Hematopoietic multipotent progenitor cell treated with erythropoietin and hydrocortisone succinate and interleukin-3 and kit ligand, for 4 days (in vitro differentiated cells): ENCODE measurements at places on chromosomes 4 and X.

DNA sequence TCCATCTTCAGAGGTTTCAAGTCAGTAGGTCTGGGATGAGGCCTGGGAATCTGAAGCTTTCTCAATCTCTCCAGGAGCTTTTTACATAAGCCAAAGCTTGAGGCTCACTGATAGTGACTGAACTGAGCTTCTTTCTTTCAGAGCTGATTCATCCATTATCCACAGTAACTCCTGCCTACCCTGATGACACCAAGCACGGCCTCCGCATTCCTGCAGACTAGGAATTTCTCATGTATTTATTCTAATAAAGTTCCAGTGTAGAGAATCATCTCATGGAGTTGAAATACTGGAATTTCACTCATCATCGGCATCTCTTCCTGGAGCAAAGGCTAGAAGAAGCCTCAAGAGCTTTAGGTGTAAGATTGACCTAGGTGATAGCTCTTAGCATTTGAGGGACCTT lies 12.1 kb upstream of the DCTD start:
- DNase-seq: no peak

- DNase-seq: no peak
These were observed 9.8 kb upstream of the SLC7A11 start for GRCh38 chr4:138251938-138252337.

DNA sequence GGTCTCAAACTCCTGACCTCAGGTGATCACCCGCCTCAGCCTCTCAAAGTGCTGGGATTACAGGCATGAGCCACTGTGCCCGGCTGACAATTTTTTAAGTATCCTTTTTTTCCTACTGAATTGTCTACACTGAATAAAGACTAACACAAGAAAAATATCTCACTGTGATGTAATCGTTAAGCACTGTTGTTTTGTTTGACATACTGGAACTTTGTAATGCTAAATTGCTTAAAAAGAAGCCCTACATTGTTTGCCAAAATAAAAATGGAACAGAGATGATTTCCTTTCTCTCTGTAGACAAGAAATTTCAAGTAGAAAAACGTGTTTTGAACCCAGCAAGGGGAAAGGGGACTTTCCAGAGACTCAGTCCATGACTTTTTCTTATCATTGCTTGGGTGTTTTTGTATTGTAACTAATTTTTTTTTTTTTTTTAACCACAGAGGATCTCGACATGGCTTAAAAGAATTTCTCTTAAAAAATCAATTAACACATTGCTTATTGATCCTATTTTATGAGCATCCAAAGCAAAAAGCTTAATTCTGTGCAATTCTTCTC lies 74.9 kb downstream of the TMEM156 start:
- DNase-seq: no peak

DNA sequence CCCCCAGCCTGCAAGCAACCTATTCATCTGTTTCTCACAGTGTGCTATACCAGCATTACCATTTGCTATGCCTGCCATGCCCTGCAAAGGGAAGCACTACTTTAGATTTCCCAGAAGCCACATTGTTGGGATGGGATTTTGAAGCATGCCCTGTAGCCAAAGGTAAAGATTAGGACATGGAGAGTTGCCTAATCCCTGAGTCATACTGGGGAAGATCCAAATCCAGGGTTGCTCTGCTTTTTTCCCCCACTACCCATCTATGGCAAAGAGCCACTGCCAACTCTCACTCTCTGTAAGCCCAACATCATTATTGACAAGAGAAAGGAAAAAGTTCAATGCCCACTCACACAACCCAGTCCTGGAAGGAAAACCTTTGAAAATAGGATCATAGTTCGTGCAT lies 36.7 kb upstream of the TMEM164 start:
- no peak for DNase-seq

DNA sequence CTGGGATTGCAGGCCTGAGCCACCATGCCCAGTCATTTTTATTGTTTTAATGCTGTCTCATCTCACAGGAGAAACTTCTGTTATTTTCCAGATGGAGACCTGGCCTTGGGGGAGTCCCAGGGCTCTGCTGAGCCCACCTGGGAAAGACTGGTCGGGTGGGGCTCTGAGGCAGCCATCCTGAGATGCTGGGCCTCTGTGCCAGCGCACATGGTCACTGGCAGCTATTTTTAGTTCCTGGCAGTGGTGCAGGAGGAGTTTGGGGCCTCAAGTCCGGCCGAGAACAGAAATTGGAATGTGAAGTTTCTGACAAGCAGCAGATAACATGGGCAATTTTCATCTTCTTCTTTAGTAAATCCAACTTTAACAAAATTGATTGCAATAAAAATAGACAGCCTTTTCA lies 44.5 kb downstream of the SORCS2 start:
- DNase-seq: no peak

DNA sequence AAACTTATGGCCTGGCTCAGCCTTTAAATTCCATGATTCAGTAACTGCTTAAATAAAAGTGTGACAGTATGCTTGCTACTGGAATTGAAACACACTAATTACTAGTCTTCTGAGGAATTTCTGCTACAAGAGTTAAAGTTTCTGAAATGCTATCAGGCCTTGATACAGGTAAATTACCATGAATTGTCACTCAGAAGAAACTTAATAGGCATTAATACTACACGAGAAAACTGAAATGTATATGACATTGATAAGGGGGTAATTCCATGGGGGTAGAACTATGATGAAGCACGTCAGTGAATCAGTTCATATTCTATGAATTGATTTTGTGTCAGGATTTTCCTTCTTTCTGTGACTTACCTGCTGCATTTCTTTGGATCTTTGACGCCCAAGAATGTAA lies 3.0 kb upstream of the NPY1R start:
- DNase-seq: no peak

DNA sequence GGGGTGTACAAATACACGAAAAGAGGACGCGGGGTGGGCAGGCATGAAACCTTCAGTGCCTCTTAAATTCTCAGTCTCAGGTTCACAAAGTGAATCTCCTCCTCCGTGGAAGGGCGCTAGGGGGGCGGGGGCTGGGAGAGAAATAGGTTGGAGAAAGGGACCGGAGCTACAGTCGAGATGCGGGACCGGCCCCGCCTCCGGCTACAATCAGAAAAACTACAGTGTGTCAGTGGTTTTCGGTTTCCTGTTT lies 3.4 kb downstream of the MAML3 start:
- DNase-seq: no peak

DNA sequence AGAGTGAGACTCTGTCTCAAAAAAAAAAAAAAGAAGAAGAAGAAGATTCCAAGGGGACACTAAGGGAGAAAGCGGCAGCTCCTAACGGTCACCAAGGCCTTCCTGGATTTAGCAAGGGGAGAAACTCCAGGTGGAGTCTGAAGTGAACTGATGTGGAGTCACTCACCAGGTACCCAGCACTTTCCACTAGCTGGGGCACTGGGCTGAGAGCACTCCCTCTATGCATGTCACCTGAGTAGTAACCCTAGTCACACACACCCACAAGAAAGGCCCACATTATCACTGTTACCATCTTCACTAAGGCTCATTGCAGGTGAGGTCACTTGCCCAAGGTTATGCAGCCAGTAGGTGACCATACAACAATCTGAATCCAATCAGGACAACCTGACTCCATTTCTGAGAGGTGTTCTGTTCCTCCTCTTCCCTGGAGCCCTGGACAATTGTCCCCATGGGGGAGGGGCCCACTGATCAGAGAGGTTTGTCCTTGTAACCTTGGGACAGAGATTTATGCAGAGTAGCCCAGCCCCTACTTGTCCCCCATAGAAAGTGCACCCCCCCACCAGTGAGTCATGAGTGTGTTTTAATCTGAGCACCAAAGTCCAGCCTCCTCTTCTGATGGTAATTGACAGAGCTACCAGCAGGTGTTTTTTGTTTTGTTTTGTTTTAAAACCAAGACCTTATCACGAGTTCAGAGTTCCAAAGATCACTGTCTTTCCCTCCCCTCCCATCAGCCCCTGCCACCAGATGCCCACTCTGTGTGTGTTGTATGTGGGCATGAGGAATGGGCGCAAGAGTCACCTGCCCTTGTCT lies 5.9 kb upstream of the SASH3 start:
- DNase-seq: peak; percentile 45

DNA sequence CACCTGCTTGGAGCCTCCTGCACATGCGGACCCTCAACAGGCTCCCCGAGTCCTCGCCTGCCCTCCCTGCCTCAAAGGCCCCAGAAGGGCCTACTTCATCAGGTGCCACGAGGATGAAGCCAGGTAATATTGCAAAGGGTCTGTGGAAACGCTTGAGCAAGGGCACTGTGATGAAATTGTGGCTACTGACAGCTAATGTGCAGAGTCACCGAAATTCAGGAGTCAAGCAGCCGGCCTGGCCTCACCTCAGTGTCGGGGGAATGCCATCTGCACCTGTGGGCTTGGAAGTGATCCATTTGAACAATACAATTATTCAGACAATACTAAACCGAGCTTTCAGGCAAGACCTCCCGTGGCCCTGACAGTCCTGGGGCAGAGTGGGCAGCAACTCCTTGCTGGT lies 3.1 kb upstream of the FGFR3 start:
- no peak for DNase-seq

DNA sequence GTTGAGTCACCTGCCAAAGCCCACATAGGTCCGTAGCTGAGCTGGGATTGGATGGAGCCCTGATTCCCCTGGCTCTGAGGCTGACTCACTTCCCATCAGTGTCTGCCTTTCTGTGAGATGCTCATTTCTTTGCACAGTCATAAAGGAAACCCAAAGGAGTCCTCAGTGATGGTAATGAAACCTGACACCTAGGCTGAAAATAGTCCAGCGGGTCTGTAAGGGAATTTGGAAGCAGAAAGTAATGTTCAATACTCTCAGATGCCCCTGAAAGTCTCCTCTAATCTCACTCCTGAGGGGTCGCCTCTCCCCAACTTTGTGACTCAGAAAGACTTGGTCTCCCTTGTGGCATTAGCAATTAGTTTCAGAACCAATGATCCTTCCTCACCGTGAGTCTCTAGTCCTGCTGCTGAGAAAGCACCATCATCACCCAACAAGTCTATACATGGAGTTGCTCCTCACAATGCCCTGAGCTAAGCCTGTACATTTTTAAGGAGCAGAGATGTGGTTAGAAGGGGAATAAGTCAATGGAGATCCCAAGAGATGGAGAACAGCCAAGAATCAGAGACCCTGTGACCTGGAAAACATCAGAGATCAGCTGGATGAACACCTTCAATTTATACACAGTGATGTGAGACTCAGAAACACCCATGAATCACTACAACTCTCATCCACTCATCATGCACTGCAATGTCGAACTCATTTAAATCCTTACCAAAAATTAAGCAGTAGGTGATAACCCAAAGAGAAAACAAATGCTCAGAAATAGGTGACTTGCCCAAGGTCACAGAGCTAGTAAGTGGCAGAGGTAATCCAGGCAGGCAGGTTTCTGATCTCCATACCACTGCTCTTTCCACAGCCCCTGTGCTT lies 219.0 kb upstream of the CPEB2 start:
- no peak for DNase-seq

- peak; percentile 23 for DNase-seq
These were observed 47.2 kb downstream of the UGT2B11 start for GRCh38 chr4:69167300-69167699.

GRCh38 chrX:11464380-11464779 lies 171.2 kb downstream of the AMELX start:
- DNase-seq: peak; percentile 74

DNA sequence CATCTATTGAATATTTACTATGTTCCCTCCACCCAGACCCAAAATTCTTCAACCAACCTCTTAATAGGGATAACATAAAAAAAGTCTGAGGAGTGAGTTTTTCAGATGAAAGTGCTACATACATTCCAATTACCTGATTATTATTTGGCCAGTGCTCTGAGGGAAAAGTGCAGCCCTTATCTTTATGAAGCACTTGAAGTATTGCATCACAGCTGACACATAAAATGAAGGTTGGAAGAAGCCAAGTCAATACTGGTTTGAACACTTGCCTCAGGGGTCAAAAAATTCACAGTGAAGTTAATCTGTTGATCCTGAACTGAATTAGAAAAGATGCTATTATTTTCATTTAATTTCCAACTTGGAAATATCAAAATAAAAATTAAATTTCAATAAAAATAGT lies 498.9 kb downstream of the INPP4B start:
- peak; percentile 78 for DNase-seq

GRCh38 chr4:170721812-170722373 lies 632.1 kb upstream of the AADAT start:
- no peak for DNase-seq

DNA sequence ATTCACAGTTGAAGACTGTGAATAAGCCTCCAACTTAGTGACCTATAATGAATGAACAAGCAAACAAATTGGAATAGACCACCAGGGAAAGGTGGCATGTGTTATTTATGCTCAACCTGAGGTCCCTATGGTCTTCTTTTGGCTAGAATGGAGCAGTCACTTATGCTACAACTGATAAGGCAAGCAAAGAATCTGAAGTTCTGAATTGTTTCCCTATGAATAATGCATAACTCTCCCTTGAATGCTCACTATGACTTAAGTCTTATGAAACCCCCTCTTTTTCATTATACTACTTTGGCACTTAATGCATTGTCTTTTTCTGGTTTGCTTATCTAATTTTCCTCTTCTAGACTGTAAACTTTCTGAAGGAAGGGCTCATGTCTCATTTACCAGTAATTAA lies 2.6 kb downstream of the GIMD1 start:
- no peak for DNase-seq

GRCh38 chr4:153997516-153997915 lies 208.6 kb upstream of the SFRP2 start:
- DNase-seq: no peak

GRCh38 chrX:131264665-131265064 lies 24.4 kb downstream of the IGSF1 start:
- DNase-seq: no peak

- no peak for DNase-seq
These were observed 6.4 kb upstream of the VAMP7 start for GRCh38 chrX:155874571-155875244.

DNA sequence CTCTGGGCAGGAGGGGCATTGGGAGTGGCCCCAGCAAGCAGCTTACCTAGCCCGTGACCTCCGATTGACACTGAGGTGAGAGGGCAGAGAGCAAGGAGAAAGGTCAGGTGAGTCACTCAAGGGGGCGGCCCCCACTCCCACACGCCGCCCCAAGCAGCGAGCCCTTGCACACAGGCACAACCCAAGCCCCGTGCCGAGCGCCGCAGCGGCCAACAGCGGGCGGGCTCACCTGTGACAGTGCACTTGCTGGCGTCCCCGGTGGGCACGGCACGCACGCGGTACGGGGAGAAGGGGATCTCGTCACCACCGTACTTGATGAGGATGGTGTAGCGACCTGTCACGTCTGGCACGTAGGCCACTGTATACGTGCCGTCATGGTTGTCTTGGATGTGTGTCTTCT lies 17.2 kb downstream of the FLNA start:
- DNase-seq: no peak
